ENCODE measurements at places on chromosomes 6 and 20.
A peak's percentile ranks its signal among the peaks of the same experiment; 100 is the strongest.

GRCh38 chr20:362271-363254 is 15.7 kb downstream of the NRSN2 start:
- peak overlapping the region; percentile 67 for H3K27ac ChIP-seq
- DNase-seq = peak; percentile 74
- peaks cover 6% of the 10 kb centered on the region for H3K4me1 ChIP-seq
- H3K4me3 ChIP-seq = no peak overlapping the region

- H3K36me3 ChIP-seq = no peaks in the 10 kb centered on the region
- H3K27me3 ChIP-seq = no peaks in the 10 kb centered on the region
- no peaks in the 10 kb centered on the region for H3K4me1 ChIP-seq
Observed at GRCh38 chr20:42945234-42945994, 244.3 kb downstream of the PTPRT start.

- H3K4me1 ChIP-seq = no peaks in the 10 kb centered on the region
- H3K27ac ChIP-seq = no peak overlapping the region
- no peak overlapping the region for H3K4me3 ChIP-seq
- H3K36me3 ChIP-seq = no peaks in the 10 kb centered on the region
- H3K27me3 ChIP-seq = peaks cover 7% of the 10 kb centered on the region
Observed at GRCh38 chr20:63160641-63161175, 55.2 kb downstream of the YTHDF1 start.

- peaks cover 6% of the 10 kb centered on the region for H3K36me3 ChIP-seq
- H3K27me3 ChIP-seq = no peaks in the 10 kb centered on the region
- H3K4me1 ChIP-seq = peaks cover 3% of the 10 kb centered on the region
Observed at GRCh38 chr6:134936931-134937330, 13.0 kb downstream of the ALDH8A1 start.

- H3K27me3 ChIP-seq = no peaks in the 10 kb centered on the region
- H3K36me3 ChIP-seq = no peaks in the 10 kb centered on the region
- H3K4me1 ChIP-seq = no peaks in the 10 kb centered on the region
- H3K4me3 ChIP-seq = no peak overlapping the region
- no peak for DNase-seq
Observed at GRCh38 chr20:1423625-1424106, 30.8 kb upstream of the FKBP1A start.

- H3K4me3 ChIP-seq = no peak overlapping the region
- H3K27ac ChIP-seq = no peak overlapping the region
- DNase-seq = no peak
Observed at GRCh38 chr6:40406175-40406574, 181.0 kb downstream of the LRFN2 start.

DNA sequence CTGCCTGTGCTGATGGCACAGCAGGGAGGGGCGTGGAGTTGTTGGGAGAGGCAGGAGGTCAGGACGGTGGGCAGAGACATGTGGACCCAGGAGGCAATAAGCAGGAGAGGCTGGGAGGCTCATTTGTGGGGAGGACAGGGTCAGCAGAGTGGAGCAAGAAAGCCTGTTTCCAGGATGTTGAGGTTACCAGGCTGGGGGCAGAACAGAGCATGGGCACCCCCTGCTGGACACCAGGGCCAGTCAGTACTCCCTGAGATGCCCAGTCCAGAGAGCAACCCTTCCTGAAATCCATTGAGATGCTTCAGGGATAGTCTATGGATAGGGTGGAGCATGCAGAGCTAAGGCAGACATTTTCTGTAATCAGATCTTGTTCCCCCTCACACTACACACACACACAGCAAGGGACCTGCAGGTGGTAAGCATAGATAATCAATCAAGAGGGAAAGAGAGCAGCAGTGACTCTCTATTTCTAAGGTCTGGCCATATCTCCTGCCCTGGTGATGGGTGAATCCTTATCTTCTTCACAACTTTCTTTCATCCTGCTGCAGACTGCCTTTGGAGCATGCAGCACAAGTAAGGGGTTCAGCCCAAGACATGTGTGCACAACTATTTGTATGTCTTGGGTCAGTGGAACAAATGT is 41.7 kb downstream of the MOCS1 start:
- no peak overlapping the region for H3K27ac ChIP-seq
- no peak overlapping the region for H3K4me3 ChIP-seq
- H3K4me1 ChIP-seq = no peaks in the 10 kb centered on the region
- peak; percentile 60 for DNase-seq
- H3K27me3 ChIP-seq = no peaks in the 10 kb centered on the region
- H3K36me3 ChIP-seq = no peaks in the 10 kb centered on the region

GRCh38 chr20:46914789-46915379 is 20.2 kb downstream of the EYA2 start:
- no peak overlapping the region for H3K27ac ChIP-seq
- no peaks in the 10 kb centered on the region for H3K27me3 ChIP-seq
- DNase-seq = no peak
- no peaks in the 10 kb centered on the region for H3K4me1 ChIP-seq

DNA sequence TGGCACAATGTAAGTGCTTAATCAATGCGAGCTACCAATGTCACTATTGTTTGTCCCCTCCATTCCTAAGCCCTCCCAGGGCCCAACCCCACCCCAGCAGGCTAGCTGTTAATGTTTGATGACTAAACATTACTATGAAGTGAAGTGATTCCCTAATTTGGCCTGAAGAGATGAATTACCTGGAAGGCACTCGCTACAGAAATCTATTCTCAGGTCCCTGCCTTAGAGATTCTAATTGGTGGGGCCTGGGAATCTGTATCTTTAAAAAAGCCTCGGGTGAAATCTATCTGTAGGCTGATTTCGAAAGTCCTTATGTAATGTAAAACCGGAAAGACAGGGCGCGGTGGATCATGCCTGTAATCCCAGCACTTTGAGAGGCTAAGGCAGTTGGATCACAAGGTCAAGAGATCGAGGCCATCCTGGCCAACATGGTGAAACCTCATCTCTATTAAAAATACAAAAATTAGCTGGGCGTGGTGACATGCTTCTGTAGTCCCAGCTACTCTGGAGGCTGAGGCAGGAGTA is 16.9 kb upstream of the SNAI1 start:
- DNase-seq = no peak
- H3K27ac ChIP-seq = no peak overlapping the region
- H3K4me1 ChIP-seq = peaks cover 1% of the 10 kb centered on the region
- no peak overlapping the region for H3K4me3 ChIP-seq
- H3K27me3 ChIP-seq = no peaks in the 10 kb centered on the region
- no peaks in the 10 kb centered on the region for H3K36me3 ChIP-seq

DNA sequence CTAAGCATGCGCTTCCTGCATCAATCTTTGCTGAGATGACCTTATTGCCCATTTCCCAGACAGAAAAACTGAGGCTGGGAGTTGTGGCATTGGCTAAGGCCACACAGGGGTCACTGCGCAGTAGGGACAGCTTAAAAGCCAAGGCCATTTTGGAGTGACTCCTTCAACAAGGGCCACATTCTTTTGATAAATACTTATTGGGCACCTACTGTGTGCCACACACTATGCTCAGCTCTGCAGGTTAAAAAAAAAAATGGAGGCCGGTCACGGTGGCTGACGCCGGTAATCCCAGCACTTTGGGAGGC is 108.6 kb downstream of the CEBPB start:
- no peaks in the 10 kb centered on the region for H3K27me3 ChIP-seq
- H3K4me1 ChIP-seq = peaks cover 3% of the 10 kb centered on the region
- no peak for DNase-seq
- no peak overlapping the region for H3K4me3 ChIP-seq

DNA sequence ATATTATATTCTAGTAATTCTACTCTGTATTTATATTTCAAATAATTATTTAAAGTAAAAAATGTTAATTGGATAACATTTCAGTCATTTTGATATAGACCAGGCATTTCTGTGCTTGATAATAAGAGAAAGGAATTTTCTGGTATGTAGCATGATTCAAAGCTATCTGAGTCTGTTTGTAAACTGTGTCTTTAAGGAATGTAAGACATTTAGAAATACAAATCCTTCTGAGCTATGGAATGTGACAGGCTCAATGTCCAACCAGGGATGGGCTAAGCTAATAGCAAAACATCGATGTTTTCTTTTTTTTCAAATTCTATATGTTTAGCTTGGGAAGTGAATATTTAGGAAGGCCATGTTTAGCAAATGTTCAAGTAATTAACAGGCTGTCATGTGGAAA is 41.5 kb upstream of the FAM83B start:
- H3K27ac ChIP-seq = no peak overlapping the region
- no peak overlapping the region for H3K4me3 ChIP-seq
- no peaks in the 10 kb centered on the region for H3K4me1 ChIP-seq
- no peaks in the 10 kb centered on the region for H3K27me3 ChIP-seq
- H3K36me3 ChIP-seq = no peaks in the 10 kb centered on the region
- no peak for DNase-seq

DNA sequence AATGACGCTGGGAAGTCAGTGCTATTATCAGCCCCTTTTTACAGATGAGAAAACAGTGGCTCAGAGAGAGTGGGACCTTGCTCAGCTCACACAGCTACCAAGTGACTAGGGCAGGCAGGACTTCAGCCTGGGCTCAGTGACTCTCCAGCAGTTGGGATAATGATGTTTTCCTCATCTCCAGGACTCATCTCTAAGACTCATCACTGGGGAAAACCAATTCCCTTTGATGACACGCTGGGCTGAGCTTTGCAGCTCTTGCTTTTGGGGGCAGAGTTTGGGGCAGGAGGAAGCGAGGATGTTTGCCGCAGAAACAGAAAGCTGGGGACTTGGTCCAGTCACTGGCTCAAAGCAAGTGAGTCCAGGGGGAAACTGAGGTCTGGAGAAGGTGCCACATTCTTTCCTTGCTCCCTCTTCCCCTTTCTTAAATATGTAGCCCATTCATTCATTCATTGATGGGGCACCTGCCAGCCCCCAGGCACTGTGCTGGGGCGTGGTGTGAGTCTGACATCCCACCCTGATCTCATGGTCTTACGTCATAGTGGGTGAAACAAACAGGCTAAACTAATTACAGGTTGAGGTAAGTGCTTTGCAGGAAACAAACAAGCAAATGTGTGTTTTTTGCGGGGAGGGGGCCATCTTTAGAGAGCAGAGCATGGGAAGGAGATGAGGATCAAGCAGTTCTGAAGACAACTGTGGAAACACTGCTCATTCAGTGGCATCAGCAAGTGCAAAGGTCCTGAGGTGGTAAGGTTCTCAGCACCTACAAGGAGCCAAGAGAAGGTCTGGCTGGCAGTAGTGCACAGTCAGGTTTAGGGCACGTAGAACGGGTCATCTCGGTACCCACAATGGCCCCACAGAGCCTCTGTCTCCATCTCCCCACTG is 74.4 kb upstream of the PMEPA1 start:
- H3K27ac ChIP-seq = no peak overlapping the region
- H3K27me3 ChIP-seq = no peaks in the 10 kb centered on the region
- H3K4me1 ChIP-seq = no peaks in the 10 kb centered on the region

- H3K27me3 ChIP-seq = no peaks in the 10 kb centered on the region
- H3K4me1 ChIP-seq = no peaks in the 10 kb centered on the region
- H3K36me3 ChIP-seq = no peaks in the 10 kb centered on the region
- no peak overlapping the region for H3K4me3 ChIP-seq
Observed at GRCh38 chr6:18707714-18708439, 320.7 kb downstream of the RNF144B start.

GRCh38 chr6:100504786-100505737 is 40.3 kb upstream of the SIM1 start:
- H3K36me3 ChIP-seq = no peaks in the 10 kb centered on the region
- DNase-seq = no peak
- peaks cover 12% of the 10 kb centered on the region for H3K4me1 ChIP-seq
- no peak overlapping the region for H3K27ac ChIP-seq
- H3K27me3 ChIP-seq = no peaks in the 10 kb centered on the region

GRCh38 chr20:46800409-46800804 is 91.0 kb downstream of the SLC2A10 start:
- no peaks in the 10 kb centered on the region for H3K36me3 ChIP-seq
- H3K27me3 ChIP-seq = no peaks in the 10 kb centered on the region
- no peak for DNase-seq
- no peak overlapping the region for H3K27ac ChIP-seq
- H3K4me1 ChIP-seq = no peaks in the 10 kb centered on the region

GRCh38 chr6:41371461-41371991 is 36.1 kb downstream of the NCR2 start:
- H3K27ac ChIP-seq = no peak overlapping the region
- H3K36me3 ChIP-seq = no peaks in the 10 kb centered on the region
- H3K4me1 ChIP-seq = peaks cover 41% of the 10 kb centered on the region
- H3K4me3 ChIP-seq = no peak overlapping the region
- DNase-seq = no peak

DNA sequence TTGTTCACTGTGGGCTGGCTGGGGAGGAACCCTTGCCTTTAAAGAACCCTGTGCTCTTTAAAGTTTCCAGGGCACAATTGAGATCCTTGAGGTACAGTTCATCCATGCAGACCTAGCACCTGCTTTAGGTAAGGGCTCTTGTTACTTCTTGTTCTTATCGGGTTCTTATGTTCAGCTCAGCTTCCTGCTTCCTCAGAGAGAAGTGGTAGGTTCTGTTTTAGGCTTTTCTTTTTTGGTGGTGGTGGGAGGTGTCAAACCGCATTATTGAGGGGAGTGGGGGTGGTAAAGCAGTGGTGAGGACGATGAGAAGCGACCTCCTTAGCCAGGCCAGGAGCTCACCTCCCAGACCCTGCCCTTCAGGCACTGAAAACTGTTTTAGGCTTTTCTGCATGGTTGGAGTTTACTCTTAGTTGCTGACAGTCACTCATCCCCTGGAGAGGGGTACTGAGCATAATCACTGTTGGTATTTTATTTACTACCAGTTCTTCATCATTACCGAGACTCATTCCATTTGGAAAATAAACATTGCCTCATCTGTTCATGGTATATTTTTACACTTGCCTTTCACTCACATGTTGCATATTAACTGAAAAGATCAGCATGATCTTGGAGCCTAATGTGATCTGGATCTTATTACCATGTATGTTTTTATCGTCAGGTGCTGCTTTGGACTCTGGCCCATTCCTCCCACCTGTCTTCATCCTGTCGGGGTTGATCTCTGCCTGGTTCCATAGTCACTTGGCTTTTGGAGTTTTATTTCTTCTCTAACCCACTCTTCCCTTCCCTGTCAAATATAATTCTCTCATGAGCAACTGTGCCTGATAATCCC is 35.4 kb downstream of the SLC16A10 start:
- no peaks in the 10 kb centered on the region for H3K4me1 ChIP-seq
- no peak overlapping the region for H3K4me3 ChIP-seq
- H3K36me3 ChIP-seq = no peaks in the 10 kb centered on the region
- no peak overlapping the region for H3K27ac ChIP-seq

GRCh38 chr6:70889270-70889669 is 67.6 kb downstream of the B3GAT2 start:
- no peaks in the 10 kb centered on the region for H3K4me1 ChIP-seq
- H3K4me3 ChIP-seq = no peak overlapping the region
- H3K36me3 ChIP-seq = no peaks in the 10 kb centered on the region
- no peak overlapping the region for H3K27ac ChIP-seq
- no peaks in the 10 kb centered on the region for H3K27me3 ChIP-seq
- no peak for DNase-seq

Measured in liver (tissue), 10 donors.